ENCODE measurements at places on chromosomes 3 and 15.

DNA sequence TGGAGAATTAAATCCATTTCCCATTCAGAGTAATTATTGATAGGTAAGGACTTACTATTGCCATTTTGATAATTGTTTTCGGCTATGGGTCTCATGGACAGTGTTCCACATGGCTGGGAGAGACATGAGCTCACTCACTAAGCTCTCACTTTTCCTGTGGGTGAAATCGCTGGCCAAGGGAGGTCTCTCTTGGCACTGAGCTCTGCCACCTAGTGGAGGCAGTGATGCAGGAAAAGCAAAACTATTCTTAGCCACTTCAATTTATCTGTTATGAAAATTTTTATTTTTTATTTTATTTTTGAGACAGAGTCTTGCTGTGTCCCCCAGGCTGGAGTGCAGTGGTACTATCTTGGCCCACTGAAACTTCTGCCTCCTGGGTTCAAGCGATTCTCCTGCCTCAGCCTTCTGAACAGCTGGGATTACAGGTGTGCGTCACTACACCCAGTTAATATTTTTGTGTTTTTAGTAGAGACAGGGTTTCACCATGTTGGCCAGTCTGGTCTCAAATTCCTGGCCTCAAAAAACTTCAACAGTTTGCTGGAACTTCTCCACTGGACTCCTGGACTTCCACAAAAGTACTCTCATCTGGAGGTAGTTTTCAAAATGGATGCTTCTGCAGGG lies 4.7 kb upstream of the RNF13 start:
- DNase-seq = peak; percentile 16

DNA sequence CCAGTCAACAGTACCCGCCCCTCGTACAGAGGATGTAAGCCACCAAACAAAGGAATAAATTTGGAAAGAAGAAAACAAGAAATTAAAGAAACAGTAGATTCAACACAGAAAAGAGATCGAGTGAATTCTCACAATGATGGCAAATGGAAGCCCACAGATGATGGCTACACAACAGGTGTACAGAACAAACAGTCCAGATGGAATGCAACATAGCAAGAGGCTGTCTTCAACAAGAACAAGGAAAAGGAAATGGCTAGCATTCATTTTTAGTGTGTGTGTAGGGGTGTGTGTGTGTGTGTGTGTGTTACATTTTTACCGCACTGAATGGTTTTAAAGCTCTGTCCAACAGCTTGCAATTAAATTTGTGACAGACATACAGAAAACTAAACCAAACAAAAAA lies 12.9 kb downstream of the NEDD4 start:
- no peak for DNase-seq

DNA sequence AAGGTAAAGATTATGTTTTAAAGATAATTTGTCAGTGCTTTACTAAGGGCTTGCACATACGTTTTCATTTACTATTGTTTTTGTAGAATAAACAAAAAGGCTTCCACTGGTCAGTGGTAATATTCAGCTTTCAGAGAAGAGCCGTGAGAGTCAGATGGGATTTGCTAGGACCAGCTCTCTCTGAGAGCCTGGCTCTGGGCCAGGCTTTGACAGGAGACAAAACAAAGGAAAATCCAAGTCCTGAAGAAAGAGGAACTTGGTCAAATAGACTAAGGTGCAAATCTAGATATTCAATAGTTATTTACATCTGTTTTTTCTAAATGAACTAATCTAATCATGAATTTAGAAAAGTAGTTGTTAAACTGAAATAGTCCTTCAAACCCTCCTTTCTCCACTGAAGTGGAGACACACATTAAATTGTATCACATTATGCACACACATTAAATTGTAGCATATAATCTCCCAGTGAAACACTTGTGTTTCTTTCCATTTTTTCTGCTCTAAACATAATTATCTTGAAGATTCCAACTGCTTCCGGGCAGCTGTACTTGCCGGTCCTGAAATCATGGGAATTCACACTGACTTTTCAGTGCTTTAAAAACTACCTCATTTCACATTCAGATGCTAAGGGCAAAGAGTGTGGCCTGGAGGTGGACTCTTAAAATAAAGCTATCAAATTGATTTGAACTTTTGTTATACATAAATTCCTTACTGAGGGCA lies 55.1 kb upstream of the FILIP1L start:
- DNase-seq = no peak

DNA sequence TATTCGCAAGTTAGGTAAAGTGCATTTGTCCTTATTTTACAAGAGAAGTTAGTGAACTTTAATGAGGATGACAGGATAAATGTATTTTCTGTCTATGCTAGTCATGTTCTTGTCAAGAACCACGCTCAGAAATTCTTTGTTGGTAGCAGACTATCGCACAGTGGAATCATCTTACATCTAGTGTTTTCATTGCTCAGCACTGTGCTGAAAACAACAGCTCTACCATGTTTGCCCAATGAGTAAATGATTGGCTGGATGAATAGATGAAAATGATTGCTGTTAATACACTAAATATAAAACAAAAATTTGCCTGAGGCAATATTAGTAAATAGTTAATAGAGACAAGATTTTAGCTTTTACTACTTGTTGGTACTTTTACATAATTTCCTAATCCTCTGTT lies 265.3 kb upstream of the GOLIM4 start:
- no peak for DNase-seq

- no peak for DNase-seq
These were observed 76.6 kb downstream of the NEDD4 start for GRCh38 chr15:55916666-55917409.

DNA sequence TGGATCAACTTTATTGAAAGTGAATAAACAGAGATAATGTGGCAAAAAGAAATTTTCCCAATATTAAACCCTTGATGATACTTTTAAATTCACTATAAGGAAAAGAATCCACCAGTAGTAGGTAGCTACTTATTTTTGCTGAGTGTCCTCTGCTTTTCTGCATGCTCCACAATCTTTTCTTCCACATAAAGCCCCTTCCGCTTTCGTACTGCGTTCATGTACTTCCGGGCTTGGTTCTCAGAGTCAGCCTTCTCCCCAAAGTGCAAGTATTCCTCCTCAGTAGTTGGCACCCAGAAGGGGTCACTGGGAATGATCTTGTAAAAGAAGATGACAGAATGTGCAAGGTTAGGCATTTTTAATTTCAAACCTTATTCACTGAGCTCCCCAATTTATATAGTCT lies 84.4 kb upstream of the MEX3B start:
- no peak for DNase-seq

DNA sequence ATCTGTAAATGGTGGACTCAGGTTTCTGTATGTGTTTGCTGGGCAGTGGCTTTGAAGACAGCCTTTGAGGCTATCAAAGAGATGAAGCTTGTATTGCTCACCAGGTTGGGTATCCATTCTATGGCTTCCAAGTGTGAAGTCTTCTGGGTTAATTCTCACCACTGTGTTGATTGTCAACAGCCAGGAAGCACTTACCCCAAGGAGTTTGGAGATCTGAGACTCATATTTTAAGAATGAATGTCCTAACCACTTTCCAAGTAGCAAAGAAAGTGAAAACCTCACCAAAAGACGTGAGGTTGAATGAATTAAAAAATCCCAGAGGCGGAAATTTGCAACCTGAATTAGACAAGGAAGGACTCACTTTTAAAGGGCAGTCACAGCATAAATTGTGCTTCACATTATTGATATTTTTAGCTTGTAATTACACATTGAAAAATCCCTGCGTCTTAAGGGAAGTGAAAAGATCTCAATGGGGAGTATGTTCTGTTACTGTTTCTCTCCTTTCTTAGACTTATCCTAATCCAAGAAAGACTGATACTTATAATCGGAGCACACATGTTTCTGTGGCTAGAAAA lies 304.0 kb upstream of the TPRG1 start:
- DNase-seq = no peak

DNA sequence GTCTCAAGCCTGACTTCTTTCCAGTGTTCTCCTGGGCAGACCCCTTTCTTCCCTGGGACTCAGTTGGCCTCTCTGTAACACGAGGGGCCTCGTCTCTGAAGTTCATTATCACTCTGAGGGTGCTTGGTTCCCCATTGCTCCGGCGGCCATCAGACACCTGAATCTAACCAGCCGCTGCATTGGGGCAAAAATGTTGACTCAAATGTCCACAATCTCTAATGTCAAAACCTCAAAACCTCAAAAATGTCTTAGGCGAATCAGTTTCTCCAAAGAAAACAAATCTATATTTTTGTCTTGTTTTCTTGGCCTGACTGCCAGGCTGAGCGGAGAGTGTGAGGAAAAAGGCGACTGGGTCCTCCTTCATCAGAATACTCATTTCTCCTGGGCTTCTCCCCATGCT lies 220.7 kb downstream of the VPS13C start:
- DNase-seq = no peak

DNA sequence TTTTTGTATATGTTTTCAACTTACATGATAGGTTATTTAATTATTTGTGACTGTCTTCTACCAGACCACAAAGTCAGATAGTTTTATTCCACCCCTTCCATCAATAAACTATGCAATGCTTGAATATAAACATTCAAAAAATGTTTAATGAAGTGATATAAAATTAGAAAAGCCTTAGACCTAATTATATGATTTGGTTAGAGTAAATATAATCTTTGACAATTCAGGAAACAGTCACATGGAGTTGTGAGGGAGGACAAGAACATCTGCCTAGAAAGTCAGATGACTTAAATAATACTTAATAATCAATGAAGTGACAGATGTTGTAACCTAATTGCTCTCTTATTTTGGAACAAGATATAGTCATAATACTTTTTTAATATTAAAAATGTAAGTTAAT lies 710.3 kb downstream of the ZBBX start:
- no peak for DNase-seq

GRCh38 chr3:188801393-188801792 lies 370.4 kb upstream of the TPRG1 start:
- DNase-seq = no peak

DNA sequence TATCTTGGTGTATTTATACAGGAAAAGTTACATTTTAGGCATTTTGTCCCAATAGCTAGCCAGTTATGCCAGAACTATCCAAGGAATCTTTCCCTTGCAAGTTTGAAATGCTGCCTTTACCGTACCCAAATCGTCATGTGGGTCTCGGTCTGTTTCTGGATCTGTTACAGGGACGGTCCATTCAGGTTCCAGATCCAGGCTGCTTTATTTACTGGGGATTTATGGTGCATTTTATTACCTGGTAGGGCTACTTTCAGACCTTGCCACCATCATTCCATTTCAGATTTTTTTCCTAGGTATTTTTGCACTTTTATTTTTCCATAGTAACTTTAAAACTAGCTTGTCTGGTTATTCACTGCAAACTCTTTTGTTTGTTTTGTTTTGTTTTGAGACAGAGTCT lies 186.5 kb downstream of the NSMCE3 start:
- no peak for DNase-seq

DNA sequence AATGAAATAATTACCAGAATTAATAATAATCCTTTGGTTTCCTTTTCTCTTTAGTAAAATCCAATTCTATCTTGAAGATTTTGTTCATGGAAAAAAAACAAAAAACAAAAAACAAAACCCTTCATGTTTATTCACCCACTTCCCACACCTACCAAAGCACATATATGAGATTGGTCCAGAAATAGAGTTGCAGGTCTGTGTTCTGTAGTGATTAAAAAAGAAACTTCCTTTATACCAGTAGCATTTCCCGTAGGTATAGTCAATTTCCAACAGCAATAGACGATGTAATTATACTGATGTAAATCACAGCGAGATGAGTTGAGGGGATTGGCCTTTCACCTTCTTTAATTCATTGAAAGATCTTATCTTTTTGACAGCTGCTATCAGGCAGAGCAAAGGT lies 194.6 kb downstream of the SOX2 start:
- DNase-seq = no peak

DNA sequence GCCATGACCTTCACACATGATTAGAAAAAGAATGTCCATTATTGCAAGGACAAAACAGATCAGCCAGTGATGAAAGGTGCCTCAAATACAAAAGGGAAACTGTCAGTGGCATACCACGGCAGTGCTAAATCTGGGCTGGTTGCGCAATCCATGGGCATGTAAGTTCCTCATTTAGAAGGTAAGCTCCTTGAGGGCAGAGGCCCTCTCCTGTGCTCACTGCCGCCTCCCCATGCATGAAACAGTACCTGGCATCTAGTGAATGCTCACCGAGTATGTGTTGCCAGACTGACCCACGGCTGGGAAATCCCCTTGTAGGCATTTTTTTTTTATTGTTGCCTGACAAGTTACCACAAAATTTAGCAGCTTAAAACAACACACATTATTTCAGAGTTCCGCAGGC lies 312.1 kb upstream of the CHRM5 start:
- DNase-seq = no peak

- no peak for DNase-seq
These were observed 16.1 kb downstream of the BDH1 start for GRCh38 chr3:197539651-197540051.

DNA sequence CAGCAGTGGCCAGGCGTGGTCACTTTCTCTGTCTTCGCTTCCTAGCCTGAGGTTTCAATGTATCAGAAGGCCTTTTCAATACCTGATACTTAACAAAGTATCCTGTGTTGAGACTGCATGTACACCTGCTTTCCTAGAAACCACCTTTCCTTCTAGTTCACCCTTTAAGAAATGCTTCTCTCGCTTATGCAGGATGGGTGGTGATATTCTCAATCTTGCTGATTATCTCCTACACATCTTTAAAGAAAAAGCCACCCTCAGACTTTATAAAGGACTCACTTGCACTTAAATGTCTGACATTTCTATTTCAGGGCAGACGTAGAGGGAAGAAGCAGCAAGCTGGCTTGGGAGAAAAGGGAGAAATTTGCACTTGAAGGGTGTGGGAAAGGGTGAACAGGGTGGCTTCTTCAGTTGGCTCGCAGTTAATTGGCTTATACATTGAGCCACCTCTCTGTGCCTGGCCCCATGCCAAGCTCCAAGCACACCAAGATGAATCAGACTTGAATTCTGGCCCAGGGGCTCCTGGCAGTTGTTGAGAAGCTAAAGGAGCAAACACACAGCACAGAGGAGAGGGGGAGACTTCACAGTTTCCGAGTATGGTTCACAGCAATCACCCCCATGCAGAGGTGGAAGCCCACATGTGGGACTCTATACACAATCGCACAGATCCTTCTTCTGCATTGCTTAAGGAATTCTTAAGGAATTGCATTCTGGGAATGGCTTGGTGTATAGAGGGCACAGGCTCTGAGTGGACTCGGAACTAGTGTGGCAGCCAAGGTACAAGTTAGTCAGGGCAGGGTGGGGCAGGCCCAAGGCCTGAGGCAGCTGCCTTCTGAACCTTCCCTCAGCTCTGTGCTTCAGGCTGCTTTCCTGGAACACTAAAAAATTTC lies 1.3 kb downstream of the ARL6IP5 start:
- peak; percentile 30 for DNase-seq

GRCh38 chr3:15390460-15390859 lies 36.9 kb downstream of the METTL6 start:
- no peak for DNase-seq

GRCh38 chr3:190321789-190322603 lies at the start of gene CLDN1:
Gene CLDN1, minus strand, starts transcription at chr3:190322446. Its CDS starts 240 bp downstream, at chr3:190322206.
- peak; percentile 50 for DNase-seq

- no peak for DNase-seq
These were observed 123.7 kb downstream of the ASB7 start for GRCh38 chr15:100726070-100726420.
